NCI-H1092 (cell line): ENCODE measurements at places on chromosomes 2 and 18.

- no peak for DNase-seq
These were observed 62.8 kb upstream of the SLC39A10 start for GRCh38 chr2:195594248-195594647.

DNA sequence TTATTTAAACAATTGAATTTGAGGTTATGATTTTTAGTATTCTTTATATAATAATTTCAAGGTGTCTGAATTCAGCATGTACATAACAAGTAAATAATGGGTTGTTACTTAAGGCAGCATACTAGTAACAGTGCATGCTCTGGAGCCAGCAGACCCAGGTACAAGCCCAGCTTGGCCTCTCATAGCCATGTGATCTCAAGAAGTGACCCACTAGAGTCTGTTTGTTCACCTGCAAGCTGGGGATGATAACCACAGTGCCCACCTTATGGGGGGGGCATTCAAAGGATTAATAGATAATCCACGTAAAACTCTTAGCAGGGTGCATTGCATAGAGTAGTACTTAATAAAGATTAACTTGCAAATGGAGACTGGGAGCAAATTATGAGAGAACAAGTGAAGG, 163.6 kb downstream of the TRABD2A start:
- no peak for DNase-seq

- DNase-seq, result no peak
These were observed 620 bp upstream of the WDFY1 start for GRCh38 chr2:223945755-223946154.

- no peak for DNase-seq
These were observed 59.1 kb downstream of the COL6A3 start for GRCh38 chr2:237354892-237355291.

- peak; percentile 55 for DNase-seq
These were observed at the start of gene EDAR for GRCh38 chr2:108988796-108989713. Gene EDAR (minus strand): TSS chr2:108989220. CDS start chr2:108931014, 58,206 bp downstream.

- no peak for DNase-seq
These were observed 441.7 kb downstream of the TRIB2 start for GRCh38 chr2:13158466-13158865.

DNA sequence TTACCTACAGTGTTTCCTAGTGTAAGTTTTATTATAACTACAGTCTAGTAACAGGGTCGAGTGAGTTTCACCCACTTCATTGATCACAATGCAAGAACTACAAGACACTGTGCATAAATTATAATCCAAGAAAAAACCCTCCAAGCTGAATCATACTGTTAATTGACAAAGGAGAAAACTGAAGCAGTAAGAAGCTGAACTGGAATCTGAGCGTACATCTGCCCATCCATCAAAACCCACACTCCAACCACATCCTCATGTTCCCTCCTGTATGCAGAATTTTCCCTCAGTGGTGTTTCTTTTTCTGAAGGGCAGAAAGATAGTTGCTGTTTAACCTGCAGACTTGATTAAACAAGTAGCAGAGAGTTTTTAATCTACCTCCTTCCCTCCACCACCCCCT, 49.5 kb upstream of the KIDINS220 start:
- no peak for DNase-seq

- DNase-seq, result no peak
These were observed 11.3 kb upstream of the TMEM214 start for GRCh38 chr2:27021253-27022049.

GRCh38 chr2:200482194-200482593, 27.7 kb downstream of the KCTD18 start:
- no peak for DNase-seq

GRCh38 chr2:240637116-240637900, 12.0 kb downstream of the GPR35 start:
- DNase-seq, result no peak

DNA sequence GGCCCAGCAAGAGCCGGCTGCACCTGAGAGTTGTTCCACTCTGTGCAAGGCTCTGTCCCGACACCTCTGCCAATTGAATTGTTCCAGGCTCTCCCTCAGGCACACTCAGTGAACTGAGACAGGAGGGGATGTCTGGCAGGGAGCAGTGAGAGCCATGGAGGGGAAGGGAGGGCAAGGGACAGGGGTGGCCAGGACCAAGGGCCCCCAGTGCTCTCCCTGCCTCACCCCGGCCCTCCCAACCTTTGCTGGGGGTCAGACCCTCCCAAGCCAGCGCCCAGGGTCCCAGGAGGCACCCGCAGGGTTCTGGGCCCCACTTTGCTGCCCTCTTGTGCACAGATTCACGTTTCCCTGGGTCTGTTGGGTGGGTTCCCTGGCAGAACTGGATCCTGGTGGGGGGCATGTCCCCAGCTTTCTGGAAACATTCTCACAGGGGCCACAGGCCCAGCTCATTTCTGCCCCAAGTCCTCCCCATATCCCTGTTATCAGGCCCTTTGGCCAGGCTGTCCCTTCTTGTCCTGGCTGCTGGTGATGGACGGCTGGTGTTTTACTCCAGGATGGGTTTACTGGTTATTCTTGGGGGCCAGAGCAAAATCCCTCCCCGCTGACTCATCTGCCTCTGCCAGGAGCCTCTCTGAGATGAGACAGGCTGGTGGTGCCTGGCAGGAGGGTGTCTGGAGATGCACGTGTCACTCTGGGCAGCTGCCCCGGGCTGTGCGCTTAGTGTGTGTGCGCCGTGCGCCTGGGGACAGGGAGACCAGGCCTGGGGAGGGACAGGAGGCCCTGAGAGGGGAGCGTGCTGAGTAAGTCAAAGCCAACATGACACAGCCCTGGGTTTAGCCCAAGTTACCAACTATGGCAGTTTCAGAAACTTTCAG, 136.5 kb upstream of the CTDP1 start:
- DNase-seq, result no peak

DNA sequence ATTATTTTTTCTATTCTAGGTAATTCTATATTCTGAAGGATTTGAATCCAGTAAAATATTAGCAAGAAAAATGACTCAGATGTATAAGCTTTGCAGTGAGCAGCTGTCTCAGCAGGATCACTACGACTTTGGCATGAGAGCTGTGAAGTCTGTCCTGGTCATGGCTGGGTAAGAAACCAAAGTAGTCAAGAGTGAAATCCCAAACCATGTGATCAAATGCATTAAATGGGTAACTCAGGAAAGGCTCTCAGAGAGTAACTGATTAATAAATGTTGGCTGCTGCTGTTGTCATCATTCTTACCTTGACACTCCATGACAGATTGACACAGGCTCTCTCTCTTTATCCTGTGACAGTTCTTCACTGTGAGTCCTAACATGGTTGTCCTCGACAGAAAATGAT, 124.1 kb downstream of the DNAH6 start:
- DNase-seq, result no peak

- DNase-seq, result no peak
These were observed 522.0 kb downstream of the SPAG16 start for GRCh38 chr2:213806125-213806726.

DNA sequence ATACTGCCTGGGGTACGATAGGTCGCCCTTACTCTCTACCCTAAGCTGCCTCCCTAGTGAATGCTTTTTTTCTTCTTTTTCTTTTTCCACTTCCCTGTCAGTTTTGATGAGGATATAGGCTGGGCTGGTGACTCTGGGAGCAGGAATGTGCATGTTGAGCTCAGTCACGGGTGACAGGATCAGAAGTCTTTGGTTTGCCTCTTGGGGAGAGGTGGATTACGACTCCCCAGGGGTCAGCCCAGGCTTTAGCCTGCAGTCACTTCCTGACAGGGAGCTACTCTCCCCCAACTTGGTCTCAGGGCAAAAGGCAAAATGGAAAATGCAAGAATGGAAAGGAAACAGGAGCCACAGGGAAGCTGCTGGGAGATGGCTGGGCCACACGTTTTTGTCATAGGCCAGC, 57.3 kb downstream of the THNSL2 start:
- DNase-seq, result no peak
